ENCODE measurements at places on chromosomes 6 and 20.

DNA sequence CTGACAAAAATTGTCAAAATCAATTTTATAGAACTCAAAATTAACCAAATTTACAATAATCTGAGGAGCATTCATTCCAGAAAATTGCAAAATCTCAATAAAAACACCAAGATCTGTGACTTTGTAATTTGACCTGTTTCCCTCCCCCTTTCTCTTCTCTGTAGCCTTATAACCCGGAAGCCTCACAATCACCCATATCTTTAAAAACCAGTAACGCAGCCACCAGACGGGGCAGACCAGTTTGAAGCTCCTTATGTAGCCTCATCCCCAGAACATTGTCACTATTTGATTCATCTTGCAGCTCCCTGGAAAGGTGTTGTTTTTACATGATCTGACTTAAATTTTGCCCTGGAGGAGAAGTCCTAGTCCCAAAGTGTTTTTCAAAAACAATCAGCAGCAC is 27.5 kb upstream of the TGM6 start:
- no peak for DNase-seq

DNA sequence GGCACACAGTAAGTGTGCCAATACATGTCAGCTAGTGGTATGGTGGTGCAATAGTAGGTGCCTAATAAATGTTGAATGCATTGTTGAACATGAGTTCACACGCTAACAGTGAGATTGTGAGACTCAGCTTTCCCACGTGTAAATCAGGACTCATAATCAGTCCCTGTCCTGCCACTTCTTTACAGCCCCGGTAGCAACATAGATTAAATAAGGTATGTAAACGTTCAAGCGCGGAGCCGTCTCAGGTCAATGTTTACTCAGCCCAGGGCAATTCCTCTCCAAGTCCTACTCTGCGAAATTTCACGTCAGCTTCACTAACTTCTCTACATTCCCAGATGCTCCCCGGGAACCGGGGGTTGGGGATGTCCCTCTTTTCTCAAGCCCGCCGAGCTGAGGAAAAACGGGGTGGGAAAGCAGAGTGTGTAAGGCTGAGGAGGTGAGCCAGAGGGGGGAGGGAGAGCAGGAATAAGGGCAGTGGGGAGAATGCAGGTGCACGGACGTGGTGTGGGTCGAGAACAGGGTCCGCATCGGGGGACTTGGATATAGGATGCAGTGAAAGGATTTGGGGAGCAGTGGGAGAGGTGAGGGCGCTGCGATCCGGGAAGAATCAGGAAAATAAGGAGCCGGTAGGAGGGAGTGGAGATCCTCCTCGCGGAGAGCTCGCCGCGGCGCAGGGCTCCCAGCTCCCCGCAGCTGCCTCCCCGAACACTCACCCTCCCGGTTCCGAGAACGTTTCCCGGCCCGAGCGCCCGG is 544 bp upstream of the TP53INP2 start:
- no peak for DNase-seq

DNA sequence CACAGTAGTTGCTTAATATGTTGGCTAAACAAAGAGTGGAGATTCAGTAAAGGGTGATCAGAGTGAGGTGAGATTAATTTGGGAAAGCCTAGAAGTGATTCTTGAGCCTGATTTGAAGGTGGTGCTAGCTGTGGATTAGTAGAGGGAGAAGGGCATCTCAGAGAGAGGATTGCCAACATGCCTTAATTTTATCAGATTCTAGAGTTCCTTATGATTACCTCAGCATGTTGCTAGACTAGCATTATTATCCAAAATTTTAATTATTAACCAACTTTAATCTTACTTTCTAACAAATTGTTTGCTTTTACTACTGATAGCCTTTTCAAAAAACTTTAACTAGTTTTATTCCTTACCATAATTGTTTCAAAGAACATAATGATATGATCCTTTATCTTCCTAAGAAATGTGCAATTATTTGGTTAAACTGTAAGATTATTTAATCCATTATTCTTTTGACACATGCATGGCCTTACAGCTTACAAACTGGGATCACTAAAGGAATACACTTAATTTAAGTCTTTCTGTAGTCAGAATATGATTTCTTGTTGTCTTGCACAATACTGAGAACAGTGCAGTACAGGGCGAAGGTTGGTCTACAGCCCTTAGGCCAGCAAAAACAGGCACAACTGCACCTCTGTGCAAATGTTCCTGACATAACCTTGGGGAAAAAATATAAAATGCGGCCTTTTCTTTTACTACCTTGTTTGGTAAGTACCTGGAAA is 88.9 kb downstream of the SLC16A10 start:
- DNase-seq = no peak

- no peak for DNase-seq
Measured at GRCh38 chr6:33490621-33491020, 36.2 kb downstream of the ZBTB9 start.

DNA sequence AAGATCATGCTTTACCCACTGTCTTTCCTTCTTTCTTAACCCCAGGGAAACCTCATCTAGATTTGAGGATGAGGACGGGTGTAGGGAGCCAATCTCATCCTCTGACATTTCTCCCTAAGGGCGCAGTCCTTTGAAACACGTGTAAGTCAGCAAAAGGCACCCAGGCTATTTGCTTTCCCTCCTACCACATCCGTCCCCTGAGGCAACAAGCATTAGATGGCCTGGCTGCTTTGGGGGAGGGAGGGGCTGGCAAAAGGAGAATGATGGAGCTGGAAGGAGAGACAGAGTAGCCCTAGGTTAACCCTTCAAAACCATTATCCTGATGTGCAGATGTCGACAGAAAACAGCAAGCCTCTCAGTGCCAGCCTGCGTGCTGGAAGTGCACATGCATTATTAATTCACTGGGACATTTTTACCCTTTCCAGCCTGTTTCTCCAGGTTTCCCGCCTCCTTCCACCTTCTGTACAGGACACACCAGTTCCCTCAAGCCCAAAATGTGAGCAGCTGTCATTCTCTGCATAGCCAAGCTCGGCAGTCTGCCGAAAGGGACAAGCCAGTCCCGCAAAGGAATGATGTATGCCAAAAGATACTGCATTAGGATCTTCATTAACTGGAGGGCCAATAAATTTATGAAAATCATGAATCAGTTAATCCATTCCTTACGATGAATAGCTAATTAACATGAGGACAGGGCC is 547.2 kb downstream of the CD83 start:
- DNase-seq = peak; percentile 13

GRCh38 chr6:4964675-4965561 is 38.9 kb downstream of the RPP40 start:
- DNase-seq = no peak

GRCh38 chr20:45823949-45824835 is 2.9 kb downstream of the TNNC2 start:
- DNase-seq = no peak

- DNase-seq = no peak
Measured at GRCh38 chr6:73476723-73477122, 15.2 kb downstream of the MTO1 start.

DNA sequence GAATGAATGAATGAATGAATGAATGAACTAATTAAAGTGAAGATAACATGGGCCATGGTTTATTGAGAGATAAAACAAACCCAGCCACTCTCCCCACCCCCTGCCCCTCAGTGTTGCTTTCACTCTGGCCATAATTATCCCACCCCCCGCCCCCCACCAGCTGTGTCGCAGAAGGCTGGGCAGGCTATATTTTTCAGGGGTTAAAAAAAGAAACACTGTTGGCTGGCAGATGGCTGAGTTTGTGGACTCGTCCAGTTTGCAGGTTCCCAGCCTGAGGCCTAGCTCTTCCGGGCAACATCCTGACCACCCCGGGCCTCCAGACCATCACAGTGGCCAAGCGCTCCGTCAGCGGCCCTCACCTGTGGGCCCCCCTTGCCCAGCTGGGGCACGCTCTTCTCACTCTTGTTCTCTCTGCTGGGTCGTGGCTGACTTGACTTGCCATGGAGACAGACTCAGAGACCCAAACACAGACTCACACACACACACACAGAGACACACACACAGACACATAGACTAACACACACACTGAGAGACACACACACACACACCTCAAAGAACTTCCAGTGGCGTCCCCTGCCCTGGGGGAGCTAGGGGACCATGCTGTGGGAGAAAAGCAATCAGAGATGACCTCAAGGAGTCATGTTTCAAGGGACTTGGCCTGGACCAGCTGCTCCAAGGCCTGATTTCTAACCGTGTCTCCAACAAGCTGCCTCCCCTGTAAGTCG is 2.2 kb upstream of the GRM4 start:
- no peak for DNase-seq

GRCh38 chr20:46979603-46980241 is 85.1 kb downstream of the EYA2 start:
- no peak for DNase-seq

DNA sequence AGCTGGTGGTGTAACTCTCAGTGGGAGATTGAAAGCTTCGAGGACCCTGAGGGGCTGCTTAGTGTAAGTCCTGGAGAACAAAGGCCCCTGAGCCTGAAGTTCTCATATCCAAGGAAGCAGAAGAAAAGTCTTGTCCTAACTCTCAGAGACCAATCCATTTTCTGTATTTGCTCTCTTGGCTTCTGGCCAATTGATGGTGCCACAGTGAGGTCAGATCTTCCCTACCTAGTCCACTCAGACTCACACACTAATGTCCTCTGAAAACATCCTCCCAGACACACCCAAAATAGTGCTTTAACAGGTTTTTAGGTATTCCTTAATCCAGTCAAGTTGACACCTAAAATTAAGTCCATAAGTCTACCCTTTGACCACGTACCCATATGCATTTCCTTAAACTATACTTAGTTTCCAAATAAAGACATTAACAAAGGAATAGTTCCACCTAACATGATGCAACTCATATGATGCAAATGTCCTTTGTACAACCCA is 29.4 kb downstream of the ZNF292 start:
- DNase-seq = no peak

- no peak for DNase-seq
Measured at GRCh38 chr20:49279677-49280462, 2.0 kb upstream of the ZNFX1 start.

DNA sequence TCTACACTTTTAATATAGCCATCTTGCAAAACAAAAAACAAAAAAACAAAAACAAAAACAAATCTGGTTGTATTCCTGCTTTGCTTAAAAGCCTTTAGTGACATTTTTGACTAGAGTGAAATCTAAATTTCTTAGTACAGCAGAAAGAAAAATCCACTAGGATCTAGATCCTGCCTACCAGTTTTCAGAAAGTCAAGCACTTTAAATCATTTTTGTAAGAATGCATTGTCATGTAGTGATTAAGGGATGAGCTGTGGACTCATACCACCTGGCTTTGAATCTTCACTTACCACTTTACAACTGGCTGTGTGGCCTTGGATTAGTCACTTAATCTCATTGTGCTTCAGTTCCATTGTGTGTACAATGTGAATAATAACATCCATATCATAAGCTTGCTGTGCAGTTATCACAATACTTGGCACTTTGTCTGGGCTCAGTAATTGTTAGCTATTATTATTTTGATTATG is 4.0 kb downstream of the MKKS start:
- no peak for DNase-seq

DNA sequence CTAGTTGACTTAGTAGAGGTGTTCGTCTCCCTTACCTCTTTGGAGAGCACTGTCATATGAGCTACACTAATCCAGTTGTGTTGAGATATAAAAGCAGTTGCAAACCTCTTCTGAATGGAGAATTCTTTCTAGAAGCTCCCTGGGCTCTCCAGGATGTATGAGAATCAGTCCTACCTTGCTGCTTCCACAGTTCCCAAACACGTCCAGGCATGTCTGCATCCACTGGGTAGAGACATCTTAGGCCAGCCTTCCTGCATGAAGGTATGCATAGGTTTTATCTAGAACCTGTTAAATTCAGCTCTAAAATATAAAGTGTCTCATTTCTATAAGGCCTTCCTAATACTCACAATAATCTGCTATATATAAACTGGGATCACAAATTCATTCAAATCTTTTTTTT is 297.7 kb downstream of the CDC5L start:
- no peak for DNase-seq

DNA sequence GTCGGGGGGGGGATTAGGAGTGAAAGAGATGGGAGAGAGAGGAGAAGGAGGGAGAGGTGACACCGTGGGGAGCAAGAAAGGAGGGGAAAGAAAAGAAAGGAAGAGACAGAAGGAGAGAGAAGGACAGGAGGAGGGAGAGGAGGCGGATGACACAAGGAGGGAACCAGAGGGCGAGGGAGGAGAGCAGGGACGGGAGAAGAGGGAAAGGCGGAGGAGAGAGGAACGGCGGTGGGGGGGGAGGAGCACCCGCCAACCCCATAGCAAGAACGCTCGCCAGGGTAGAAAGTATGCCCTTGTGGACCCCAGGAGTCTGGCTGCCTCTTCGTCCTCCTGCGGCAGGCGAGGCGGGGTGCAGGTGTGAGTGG is 4.5 kb upstream of the INSM1 start:
- no peak for DNase-seq

- no peak for DNase-seq
Measured at GRCh38 chr20:52411611-52412010, 220.0 kb upstream of the ZFP64 start.

DNA sequence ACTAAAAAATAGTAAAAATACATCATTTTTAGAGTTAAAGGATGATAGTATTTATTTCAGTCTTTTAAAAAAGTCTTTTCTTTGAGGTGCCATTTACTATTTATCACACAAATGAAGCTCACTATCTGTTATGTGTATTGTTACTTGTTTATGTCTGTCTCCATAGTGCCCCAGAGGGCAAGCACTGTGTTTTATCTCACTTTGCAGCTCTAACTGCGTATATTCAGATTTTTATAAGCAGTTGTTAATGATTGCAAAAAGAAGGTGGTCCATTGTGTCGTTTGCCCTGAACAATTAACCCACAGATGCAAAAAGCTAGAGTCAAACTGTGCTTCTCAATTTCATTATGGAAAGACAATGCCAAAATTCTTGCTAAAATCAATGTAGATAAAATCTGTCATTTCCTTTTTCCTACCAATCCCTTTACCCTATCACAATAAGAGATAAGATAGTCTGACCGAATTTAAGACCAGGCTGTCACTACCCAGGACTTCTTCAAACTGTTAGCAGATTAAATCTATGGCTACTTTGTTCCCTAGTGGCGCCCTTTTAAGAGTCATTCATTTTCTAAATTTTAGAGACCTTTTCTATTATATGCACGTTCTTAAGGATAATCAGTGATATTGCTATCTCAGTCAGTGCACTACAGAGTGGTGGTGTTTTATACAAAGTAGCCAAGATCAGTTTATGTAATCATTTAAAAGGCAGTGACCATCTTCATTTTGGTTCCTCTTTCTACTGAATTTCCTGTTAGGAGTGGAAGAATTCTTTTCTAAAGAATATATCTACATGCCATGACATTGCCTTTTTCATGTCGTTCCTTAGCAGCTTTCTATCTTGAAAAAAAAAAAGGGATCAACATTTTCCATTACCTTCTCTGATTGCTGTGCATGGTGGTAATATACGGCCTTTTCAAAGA is 133.1 kb upstream of the PRDM1 start:
- DNase-seq = peak; percentile 76

All from AML-193 (cell line).